ENCODE measurements at places on chromosomes 6 and 20.

DNA sequence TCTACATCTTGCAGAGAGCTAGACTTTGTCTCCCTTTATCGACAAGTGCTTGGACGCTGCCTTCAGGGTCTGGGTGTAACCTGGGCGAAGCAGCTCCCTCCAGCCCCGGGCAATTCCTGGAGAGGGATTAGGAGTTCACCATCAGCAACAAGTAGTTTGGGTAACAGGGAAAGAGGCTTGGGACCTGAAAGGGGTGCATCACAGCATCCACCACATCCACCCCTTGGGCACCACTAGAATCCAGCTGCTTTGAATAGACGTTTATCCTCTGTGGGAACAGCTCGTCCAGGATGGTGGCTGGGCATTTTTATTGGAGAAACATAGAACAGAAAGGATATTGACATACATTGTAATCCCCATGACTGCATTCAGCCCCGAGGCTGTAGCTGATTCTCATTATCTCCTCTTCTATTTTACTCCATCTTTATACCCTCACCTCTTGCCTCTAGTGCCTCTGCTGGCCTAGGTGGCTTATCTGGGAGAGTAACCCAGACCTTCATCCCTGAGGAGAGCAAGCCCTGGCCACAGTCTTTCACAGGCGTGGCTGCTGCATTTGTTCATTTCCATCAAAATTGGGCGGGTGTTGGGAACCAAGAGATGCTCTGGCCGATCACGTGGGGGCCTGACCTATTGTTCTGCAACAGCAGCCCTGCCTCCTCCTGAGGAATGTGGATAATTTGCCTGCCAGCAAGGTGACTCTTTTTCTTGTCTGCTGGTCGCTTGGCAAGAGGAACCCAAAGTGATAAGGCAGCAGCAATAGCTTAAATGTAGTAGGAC lies 109.2 kb upstream of the RALGAPA2 start:
- no peak for DNase-seq

DNA sequence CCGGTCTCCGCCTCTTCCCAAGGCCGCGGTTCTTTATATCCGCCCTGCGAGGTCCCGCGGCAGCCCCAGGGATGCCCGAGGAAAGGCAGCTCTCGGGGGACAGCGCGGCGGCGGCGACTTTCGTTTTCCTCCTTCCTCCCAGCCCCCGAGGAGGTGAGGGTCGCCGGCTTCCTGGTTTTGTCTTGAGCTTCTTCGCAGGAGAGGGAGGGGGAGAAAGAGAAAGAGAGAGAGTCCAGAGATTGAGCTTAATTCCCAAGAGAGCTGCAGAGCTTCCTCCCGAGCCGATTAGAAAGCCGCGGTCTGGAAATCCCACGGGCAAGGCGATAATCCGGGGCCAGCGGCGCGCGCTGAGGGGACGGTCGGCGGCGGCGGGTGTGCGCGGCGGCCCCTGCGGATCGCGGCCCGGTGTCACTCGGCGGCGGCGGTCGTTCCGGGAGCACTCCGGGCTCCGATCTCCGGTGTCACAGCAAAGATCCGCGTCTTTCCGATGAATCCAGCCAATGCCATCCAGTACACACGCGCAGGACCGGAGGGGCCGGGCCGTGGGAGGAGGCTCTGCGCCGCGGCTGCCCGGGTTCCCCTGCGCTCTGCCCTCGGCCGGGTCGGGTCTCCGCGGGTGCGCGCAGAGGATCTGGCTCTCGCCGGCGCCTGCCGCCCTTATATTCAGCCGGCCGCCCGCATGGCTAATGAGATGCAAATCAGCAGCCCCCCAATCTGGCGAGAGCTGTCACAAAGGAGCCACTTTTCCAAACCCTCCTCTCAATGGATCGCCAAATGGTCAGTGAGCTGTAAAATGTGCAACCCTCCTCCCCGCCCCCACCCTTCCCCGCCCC lies at the start of gene DLL1:
DLL1 (minus strand) TSS at position 783 of the 833 bp plus-strand sequence. CDS start 939 bp downstream, outside the sequence.
- DNase-seq, result no peak

DNA sequence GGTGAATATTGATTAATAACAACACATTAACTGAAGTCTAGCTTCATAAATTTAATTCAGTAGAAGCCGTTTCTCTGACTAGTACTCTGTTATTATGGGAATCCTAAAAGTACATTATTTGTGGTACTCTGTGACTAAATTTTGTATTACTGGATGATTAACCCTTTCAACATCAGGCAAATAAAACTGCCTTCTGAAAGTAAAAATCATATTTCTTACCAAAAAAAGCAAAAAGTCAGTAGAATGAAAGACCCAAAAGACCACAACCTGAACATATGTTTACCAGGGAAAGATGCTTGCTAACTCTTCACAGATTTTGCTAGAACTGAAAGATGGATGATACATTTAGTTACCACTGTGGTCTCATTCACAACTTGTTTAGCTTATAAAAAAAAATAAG lies 73.2 kb downstream of the AHI1 start:
- DNase-seq, result no peak

DNA sequence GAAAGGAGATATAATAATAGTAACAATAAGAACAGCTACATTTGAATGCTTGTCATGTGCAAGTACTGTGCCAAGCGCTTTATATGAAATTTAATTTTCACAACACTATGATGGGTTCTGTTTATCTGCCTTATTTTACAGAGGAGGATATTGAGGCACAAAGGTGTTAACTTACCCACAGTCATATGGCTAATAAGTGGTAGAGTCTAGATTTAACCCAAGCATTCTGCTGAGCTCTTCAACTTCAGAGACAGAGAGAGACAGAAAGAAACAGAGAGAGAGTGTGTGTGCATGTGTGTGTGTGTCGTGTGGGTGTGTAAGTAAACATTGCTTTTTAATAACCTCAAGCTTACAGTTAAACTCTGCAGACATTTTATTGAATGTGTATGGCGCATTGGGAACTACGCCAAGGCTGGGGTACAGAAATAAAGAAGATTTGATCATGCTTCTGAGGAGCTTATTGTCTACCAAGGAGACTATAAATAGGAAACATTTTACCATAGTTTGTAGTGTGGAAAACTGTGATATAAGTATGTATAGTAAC lies 12.9 kb downstream of the TBPL1 start:
- no peak for DNase-seq

DNA sequence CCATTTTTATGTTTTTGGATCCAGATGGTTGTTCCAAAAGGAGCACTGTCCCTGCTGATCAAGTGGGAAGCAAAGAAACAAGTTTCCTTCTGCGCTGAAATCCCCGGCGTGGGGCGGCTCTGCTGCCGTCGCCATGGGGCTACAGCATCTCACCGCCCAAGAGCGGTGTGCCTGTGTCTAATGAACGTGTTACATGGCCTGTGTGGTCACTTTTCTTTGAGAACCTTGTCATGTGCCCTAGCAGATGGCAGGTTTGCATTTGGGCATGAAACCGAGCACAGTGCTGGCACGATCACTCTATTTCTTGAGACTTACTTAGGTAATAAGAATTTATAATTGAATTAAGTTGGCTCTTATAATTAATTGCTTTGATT lies 51.9 kb downstream of the ZDHHC14 start:
- DNase-seq, result no peak

- no peak for DNase-seq
Measured at GRCh38 chr6:128525406-128525805, 5.0 kb upstream of the PTPRK start.

DNA sequence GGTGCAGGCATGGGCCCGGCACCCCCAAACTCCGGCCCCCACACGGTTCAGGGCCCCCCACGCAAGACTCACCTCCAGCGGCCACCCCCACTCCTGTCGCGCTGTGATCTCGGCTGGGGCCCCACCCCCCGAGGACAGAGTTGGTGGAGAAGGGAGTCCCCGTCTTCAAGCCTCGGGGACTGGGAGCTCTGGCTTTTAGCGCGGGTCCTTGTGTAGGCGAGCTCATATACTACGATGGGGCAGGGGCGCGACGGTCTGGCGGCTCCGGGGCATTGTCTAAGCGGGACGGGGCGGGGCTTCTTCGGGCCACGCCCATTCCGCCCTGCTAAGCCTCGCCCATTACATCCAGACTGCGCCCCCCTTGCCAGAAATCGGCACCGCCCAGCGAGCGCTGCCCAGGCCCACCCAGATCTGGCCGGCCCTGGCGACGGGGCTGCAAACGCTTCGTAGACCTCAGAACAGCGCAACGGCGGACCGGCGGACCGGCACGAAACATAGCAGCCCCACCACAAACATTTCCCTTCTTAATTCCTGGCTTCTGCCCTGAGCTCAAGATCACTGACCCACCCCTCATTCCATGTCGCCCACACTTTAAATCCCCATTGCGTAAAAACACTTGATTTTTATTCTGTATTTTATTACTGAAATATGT lies 1.0 kb upstream of the DDAH2 start:
- no peak for DNase-seq

GRCh38 chr6:159754959-159755914 lies 6.6 kb upstream of the ACAT2 start:
- DNase-seq, result no peak

DNA sequence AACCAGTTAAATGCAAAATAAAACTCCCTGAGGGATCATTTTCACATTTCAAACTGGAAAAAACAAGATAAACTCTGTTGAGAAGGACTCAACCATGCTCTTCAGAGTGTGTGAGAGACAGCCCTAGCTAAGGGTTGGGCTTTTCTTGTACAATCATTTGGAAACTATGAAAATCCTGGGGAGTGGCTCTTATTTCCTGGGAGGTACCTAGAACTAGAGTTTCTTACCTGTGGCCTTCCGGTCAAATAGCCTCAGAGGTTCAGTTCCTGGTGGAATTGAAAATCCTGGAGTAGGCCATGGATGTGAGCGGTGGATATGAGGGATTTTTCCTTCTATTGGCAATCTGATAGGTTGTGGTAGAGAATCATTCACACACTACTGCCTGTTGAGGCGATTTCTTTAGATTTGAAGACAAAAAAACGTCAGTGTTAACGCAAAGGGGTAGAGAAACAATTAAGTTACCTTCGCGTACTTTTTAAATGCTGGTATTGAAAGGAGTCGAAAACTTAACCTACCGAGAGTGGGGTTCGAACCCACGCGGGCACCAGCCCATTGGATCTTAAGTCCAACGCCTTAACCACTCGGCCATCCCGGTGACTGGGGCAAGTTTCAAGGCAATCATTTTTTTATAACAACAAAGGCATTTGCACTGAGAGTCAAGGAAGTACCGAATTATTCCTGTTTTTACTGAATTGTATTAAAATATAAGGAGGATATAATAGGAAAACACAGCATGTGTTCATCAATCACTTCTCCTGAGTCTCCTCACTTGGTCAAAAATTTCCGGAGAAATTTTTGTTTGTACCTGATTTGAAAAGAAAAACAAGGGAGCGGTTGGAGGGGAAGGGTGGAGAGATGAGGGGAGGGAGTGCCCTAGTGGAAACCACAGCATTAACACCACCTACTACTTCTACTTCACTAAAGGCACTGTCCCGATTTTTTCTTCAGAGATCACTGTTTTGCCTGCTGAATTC lies 191.3 kb downstream of the OR2B2 start:
- DNase-seq, result no peak

DNA sequence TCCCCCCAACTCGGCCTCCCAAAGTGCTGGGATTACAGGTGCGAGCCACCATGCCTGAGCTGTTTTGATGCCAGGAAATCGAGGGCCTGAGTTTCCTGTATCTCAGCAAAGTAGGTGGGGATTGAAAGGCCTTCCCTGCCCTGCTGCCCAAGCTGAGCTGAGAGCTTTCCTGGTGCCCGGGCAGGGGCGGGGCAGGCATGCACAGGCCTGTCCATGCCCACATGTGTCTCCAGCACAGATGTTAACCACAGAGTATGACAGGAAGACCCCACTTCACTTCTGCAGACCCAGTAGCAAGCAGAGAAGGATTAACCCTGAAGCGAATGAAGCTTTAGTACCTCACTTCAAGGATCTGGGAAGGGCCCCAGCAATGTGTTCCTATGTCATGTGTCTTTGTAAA lies 66.0 kb downstream of the GPR6 start:
- no peak for DNase-seq

- no peak for DNase-seq
Measured at GRCh38 chr6:159594750-159595117, 98.3 kb downstream of the SOD2 start.

GRCh38 chr6:168397012-168397411 lies 44.0 kb upstream of the SMOC2 start:
- no peak for DNase-seq

DNA sequence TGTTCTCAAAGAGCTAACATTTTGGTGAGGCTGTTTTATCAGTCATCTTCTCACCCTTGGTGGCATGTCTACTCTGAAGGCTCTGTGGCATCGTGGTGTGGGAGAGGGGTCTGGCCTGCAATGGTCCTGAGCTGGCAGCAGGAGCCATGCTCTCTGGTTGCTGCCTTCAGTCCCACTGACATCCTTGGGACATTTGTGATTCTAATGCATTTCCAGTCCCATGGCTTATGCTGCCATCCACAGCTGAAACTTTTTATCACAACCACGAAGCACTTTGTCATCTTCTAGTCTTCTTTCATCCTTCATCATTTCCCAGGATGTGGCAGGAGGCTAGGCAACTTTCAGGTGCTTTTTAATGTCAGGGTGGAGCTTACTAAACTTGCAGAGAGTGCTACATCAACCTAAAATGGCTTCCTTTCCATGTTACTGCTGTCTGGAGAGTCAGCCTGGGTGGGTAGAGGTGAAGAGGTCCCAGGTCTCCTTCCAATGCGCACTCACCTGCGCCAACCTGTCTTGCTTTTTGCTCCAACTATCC lies 77.1 kb downstream of the GPR63 start:
- DNase-seq, result no peak

- no peak for DNase-seq
Measured at GRCh38 chr20:50690650-50691572, at the start of gene RIPOR3. Gene RIPOR3 (minus strand): TSS chr20:50691542. CDS start chr20:50691128, 414 bp downstream.

DNA sequence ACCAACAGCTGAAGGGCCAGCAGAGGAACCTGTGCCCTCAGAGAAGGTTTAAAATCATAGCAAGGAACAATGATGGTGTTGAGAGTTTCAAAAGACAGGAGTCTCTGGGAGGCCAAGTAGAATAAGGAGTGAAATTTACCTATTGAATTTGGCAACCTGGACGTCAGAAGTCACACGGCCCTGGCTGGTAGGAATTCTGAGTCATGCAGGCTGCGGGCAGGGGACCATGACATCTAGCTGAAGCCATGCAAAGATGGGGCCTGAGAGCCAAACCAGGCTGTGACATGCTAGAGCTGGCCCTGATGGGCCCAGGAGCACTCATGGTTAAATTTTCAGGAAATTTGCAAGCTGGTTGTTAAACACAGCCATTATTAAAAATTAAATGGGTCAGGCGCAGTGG lies 64.0 kb upstream of the SNX9 start:
- no peak for DNase-seq

GRCh38 chr6:44699082-44699481 lies 311.6 kb downstream of the CDC5L start:
- DNase-seq, result no peak
